ENCODE measurements at places on chromosomes 3 and 15.
A peak's percentile ranks its signal among the peaks of the same experiment; 100 is the strongest.

DNA sequence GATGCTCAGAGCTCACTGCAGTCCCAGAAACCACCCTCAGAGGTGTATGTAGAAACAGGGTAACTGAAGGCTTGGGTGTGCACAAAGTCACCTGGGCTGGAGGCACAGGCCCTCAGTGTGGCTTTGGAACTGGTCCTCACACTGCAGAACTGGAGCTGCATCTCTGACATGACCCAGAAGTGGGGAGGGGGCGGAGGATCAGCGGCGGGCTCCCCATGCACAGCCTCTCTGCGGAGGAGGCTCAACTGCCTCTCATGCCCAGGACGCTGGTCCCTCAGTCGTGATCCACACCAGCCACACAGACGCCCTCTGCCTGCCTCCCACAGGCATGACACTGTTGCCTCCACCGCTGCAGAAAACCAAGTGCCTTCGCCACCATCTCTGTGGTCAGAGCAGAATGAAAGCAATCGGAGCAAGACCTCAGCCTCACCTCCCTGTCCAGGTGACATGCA, 73.7 kb downstream of the TM2D3 start:
- no peak for DNase-seq

GRCh38 chr15:83970295-83970890, 265.2 kb upstream of the GOLGA6L4 start:
- no peak for DNase-seq

GRCh38 chr3:196995646-196996355, 27.2 kb upstream of the PIGZ start:
- no peak for DNase-seq

GRCh38 chr3:94513600-94513999, 450.7 kb downstream of the NSUN3 start:
- DNase-seq: no peak

GRCh38 chr3:188698436-188698835, 473.3 kb upstream of the TPRG1 start:
- no peak for DNase-seq

DNA sequence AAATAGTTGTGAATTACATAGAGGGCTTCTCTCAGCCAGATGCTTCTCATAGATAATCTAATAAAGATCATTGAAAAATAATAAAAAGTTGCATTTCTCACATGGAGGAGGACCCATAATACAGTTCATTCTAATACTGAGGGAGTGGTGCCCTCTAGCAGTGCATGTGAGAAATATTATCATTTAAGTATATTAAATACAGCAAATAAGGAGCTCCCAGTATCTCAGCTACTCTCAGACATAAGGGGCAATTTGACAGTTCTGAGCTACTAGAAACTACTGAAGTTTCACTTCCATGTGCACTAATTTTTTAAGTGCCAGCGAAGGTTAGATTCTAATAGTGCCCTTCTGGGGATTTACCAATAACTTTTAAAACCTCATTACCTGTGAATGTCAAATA, 188.3 kb downstream of the IL5RA start:
- no peak for DNase-seq

GRCh38 chr3:169240786-169241486, 422.6 kb downstream of the MECOM start:
- DNase-seq: no peak

DNA sequence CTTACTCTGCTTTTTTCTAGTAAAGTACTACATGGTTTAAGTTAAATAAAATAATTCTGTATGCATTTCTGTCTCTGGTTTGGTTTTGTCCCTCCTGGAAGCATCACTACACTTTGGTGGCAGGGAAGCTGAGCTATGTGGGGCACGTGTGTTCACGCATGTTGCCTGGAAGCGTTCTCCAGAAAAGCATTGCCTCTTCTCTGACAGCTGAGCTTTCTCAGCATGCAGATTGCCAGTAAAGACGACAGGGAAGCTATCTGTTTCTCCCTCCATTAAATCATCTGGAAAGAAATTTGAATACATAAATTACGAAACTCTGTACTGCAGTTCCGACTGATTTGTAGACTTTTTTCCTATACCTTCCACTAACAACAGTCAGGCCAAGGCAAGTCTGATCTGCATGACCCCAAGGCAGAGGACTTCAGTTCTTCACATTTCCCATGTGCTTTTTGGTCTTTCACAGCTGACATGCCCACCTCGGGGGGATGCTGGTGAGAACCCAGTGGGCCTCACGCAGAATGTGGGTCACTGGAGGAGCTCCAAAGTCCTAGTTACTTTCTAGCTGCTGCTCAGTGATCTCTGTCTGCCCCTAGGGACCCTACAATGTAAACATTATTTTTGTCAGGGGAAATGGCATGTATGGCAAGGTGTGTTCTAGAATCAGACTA, 43.0 kb downstream of the PGPEP1L start:
- no peak for DNase-seq

- DNase-seq: no peak
Observed at GRCh38 chr3:117411971-117412370, 702.4 kb downstream of the TUSC7 start.

GRCh38 chr3:146342989-146343388, 92.1 kb upstream of the PLSCR4 start:
- no peak for DNase-seq

DNA sequence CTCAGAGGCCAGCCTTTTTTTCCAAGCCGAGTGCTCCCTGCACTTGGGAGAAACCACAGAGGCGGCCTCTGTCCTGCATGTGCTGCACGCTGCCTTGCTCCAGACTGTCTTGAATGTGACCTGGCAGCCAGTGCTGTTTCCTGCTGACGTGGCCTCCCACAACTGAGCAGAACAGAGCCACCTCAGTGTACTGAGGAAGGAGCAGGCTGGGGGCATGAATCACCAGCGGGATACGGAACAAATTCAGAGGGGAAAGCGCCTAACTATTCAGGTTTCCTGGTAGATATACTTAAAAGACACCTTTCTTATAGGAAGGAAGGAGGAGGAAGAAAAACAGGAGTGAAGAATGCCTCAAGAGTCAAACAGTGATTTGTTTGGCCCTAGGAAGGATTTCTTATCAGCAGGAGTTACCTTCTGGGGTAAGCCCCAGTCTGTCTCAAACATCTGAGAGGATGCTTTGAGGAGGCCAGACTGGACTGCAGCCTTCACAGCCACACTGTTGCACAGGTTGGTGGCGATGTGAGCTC, 114.0 kb downstream of the FNDC3B start:
- peak; percentile 44 for DNase-seq

- DNase-seq: no peak
Observed at GRCh38 chr15:27250223-27250622, 279.2 kb downstream of the GABRG3 start.

DNA sequence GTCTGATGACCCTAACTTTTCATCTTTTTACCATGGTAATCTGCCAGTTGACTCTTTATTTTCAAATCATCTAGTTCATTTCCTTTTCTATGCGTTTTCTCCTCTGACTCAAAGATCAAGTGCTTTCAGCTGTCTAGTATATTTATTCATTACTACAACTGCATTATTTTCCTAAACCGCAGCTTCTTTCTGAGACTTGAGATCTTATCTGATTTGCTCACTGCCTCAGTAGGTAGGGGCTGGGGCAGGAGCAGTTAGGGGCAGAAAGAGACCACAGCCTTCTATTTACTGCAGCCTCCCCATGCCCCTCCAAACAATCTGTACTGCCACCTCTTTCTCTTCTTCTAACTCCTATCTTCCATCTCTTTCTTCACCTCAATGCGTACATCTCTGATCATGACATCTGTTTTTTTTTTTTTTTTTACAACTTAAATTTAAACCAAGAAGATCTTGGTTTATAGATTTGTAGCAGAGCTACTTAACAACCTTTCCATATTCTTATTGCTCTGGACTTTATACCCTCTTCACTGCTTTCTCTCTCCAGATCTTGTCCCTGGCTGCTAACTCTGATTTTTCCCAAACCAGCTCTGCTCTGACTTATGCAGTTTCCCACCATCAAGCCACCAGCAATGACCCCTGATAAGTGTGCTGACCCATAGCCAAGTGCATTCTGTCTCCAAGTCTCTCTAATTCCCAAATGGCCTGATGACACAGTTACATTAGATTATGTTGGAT, 52.2 kb downstream of the MOBP start:
- DNase-seq: no peak

GRCh38 chr3:60573494-60573893, 677.8 kb downstream of the FHIT start:
- no peak for DNase-seq

DNA sequence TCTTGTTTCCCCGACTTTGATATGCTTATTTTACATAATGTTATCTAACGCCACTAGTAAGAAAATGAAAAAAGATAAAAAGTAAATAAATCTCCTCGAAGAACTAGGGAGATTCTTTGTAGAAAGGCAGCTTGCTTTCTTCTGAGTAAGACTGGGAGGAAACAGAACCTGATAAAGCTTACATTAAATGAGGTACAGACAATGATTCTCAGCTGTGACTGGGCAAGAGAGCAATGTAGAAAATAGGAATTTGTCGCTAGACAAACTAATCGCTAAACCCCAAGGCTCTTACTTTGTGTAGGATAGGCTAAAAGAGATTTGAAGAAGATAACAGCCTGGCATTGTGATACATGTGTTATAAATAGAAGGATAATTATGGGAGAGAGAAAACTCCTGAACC, 919.0 kb upstream of the ALCAM start:
- no peak for DNase-seq

- DNase-seq: no peak
Observed at GRCh38 chr3:169929830-169930519, 18.6 kb downstream of the SAMD7 start.

DNA sequence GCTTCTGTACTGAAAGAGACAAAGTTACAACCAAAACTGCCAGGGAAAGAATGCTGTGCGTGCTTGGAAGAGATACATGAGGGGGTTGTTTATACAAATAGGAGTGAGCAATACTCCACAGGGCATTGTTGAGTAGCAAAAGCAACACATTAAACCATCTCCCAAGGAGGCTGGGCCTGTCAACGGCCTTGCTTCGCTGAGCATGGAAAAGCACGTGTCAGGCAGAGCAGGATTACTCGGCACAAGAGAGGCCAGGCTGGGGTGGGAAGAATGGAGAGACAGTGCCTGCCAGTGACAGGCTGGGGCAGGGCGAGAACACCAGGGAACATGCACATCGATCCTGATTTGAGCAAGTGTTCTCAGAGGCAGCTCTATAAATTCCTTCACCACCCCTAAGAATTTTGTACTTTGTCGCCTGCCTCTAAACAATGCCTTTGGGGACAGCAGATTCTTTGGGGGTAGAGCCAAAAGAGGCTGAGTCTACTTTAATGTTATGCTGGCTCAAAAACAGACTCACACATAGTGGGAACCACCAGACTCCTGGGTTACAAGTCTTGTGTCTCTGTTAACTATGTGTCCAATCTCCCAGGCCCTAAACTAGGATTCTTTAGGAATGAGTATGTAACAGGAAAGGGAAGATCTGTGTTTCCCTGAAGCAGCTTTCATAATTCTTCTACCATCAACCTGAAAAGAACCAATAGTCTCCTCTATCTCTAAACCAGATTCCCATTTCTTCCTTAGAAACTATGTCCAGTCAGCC, 67.2 kb downstream of the LIPC start:
- DNase-seq: no peak

- no peak for DNase-seq
Observed at GRCh38 chr3:134430174-134430573, 55.6 kb downstream of the ANAPC13 start.

GRCh38 chr3:11001020-11001657, 8.6 kb downstream of the SLC6A1 start:
- DNase-seq: no peak

DNA sequence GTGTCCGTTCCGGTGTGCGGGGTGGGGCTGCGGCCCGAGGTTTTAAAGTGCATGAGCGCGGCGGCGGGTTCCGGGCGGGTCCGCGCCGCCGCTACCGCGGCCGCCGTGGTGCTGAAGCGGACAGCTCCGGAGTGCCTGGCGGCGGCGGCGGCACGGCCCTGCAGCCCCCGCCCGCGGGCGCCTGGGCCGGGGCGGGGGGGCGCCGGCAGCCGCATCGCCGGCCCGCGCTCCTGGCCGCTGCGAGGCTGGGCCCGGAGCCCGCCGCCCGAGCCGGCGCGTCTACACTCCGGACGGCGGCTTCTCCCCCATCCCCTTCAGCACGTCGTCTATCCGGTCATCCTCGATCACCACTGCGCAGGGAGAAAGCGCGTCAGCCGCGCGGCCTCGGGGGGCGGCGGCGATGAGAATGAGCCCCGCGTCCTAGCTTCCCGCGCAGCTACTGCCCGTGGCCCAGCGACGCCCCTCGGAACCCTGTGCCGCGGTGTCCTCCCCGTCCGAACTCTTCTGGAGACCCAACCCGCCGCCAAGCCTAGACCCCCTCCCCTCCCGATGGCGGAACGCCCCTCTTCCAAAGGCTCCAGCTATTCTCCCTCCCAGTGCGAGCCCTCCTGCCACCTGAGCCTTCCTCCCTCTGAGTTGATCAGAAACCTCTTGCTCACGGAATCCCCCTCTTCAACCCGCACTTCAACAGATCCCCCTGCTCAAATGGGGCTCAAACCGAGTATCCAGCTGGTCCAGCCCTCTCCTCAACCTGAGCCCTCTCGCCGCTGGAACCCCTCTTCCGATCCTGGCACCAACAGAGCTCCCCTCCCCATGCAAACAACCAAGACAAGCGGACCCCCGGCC, 1.3 kb downstream of the CAMK2N2 start:
- peak; percentile 45 for DNase-seq

GRCh38 chr15:73333001-73333400, 35.8 kb downstream of the HCN4 start:
- DNase-seq: no peak

DNA sequence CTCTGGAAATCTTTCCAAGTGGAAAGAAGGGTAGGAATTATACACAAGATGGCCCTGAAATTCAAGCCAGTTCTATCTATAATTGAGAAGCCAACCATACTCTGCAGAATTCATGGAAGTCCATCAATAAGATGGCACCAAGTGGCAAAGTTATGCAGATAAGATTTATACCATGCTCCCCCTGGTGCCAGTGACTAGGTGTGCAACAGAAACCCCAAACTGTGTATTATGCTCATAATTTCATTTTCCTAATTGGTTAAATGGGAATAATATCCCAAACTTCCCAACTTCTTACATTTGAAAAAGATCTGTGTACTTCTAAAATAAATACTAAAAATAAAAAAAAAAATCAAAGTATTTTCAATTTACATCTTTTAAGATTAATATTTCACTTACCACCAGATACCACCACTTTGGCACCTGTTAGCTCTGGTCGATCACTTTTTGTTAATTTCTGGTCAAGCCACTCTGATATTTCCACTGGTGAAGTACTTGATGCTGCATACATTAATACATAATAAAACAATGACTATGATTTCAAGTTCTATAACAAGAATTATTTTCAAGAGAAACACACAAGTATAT, 25.9 kb downstream of the ETFA start:
- no peak for DNase-seq

GRCh38 chr3:142459929-142460328, 12.1 kb upstream of the XRN1 start:
- DNase-seq: no peak

GRCh38 chr15:29986946-29987345, 95.8 kb upstream of the GOLGA8J start:
- no peak for DNase-seq

DNA sequence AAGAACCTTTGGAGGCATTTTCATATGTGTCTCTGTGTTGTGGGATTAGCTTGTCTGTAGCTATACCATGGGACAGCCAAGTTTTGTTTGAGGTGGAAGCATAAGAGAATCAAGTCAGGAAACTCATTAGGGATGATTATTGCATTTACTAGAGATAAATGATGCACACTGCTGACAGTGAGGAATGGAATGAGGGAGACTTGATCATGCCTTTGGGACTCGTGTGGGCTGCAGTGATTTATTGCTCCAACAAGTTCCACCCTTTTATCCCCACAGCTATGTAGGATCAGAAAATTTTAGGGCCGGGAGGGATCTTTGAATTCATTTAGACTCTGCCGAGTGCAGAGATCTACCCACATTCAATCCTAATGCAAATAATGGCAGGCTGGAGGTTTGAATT, 16.3 kb downstream of the ZNF385D start:
- no peak for DNase-seq

Data from activated CD8-positive, alpha-beta memory T cell treated with anti-CD3 and anti-CD28 coated beads, Interleukin-2, amount 50 U/mL, for 4 hours (primary cell).